HS-5 (cell line): ENCODE measurements at places on chromosomes 4 and X.

- no peak for DNase-seq
Observed at GRCh38 chrX:17167915-17168314, 207.1 kb upstream of the NHS start.

GRCh38 chrX:130552444-130553073 is 150.8 kb downstream of the RBMX2 start:
- DNase-seq: no peak

- no peak for DNase-seq
Observed at GRCh38 chr4:99815597-99816011, 1.0 kb upstream of the DAPP1 start.

DNA sequence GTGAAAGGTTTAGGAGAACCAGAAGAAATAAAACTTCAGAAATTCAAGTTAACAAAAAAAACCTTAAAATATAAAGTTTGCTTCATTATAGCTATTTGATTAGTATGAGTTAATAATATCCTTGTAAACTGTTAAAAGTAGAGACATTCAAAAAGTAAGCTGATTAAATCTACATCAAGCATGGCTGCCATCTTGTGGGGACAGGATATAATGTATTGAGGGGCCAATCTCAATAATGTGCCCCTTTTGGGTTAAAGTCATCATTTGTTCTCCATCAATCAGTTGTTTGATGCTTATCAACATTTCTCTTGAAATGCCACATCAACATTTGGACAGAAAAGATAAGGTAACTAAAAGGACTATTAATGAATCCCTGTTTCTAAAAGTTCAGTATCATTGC is 4.6 kb upstream of the GRID2 start:
- no peak for DNase-seq

GRCh38 chr4:158895797-158896576 is 127.2 kb downstream of the FNIP2 start:
- no peak for DNase-seq

- no peak for DNase-seq
Observed at GRCh38 chrX:100418556-100418955, 8.5 kb upstream of the PCDH19 start.

DNA sequence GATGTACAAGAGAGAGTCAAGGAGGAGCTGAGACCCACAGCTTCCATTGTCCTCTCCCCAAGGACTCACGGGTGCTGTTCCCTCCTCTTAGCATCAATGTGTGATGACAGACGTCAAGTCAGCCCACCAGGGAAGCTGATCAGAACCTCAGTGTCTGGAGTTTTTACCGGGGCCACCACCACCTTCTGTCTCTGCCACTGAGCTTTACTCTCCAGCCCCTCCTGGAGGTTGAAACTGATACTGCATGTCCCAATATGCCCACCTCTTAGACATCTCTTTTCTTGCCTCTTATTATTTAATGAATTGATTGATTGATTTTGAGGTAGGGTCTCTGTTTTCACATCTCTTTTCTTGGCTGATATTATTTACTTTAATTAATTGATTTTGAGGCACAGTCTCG is 10.3 kb upstream of the AKAP17A start:
- DNase-seq: no peak

GRCh38 chr4:173039617-173040577 is 128.7 kb upstream of the GALNT7 start:
- DNase-seq: no peak

DNA sequence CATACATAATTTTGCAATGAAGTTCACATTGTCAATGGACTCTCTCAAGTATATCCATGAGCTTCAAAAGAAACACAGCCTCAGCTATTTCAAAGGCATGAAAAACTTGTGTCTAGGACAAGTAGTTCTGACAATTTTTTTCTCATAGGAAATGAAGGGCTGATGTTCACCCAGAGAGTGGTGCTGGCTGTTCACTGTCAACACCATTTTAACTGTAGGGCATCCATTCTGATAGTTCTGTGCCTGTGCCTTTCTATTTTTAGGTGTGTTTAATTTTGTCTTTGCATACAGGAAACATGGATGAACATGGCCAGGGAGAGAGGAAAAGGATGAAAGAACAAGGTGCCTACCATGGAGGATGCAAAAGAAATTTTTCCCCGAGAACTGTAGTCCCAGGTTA is 135.3 kb upstream of the MAP9 start:
- DNase-seq: no peak

DNA sequence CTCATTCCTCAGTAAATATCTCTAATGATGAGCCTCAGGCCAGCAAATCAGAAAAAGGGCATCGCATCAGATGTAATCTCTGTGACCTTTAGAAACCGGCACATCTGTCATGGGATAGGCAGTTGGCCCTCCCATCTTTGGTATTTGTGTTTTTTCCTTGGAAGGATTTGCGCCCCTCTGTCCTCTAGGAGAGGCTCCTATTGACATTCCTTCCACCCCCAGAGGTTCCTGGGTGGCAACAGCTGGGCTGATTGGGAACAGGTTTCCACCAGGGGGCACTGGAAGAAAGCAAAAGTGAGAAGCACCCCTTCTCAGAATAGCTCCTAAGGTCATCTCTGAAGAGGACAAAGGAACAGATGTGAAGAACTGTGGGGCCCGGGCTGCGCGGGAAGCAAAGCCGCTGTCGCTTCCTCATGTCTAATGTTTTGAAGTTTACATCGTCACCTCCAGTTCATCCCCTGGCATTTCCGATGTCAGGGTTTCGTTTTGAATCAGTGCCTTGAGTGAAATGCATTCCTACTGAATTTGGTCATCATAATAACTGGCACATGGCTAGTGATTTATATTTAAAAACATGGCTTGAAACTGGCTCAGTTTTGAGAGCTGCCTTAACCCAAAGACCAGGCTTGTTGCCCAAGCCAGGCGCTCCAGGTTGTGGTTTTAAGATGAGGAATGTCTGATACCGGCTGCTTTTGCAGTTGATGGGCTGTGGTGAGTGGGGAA is 6.2 kb downstream of the TXK start:
- peak; percentile 98 for DNase-seq

GRCh38 chr4:188282471-188283232 is 143.4 kb downstream of the TRIML1 start:
- DNase-seq: no peak

- DNase-seq: no peak
Observed at GRCh38 chr4:54289316-54289715, 60.2 kb downstream of the PDGFRA start.

- no peak for DNase-seq
Observed at GRCh38 chr4:40285692-40286091, 49.4 kb upstream of the CHRNA9 start.

DNA sequence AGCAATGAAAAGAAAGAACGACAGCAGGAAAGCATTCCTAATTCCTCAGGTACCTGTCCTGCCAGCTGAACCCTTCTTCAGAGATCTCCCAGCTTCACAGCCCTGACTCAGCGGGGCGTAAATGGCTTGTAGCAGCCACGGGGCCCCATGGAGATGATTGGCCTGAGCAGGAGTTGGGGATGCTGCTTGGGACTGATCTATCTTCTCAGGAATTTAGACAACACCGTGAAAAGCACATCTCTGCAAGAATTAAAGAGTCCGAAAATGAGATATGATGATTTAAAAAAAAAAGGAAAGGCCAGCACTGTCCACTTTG is 22.5 kb upstream of the SLC25A4 start:
- no peak for DNase-seq

GRCh38 chrX:22095286-22095685 is 63.2 kb downstream of the PHEX start:
- DNase-seq: no peak

- no peak for DNase-seq
Observed at GRCh38 chr4:99826016-99826415, 9.4 kb downstream of the DAPP1 start.

GRCh38 chr4:84243685-84244084 is 255.4 kb downstream of the NKX6-1 start:
- no peak for DNase-seq

- no peak for DNase-seq
Observed at GRCh38 chrX:132444936-132445335, 43.9 kb downstream of the MBNL3 start.

DNA sequence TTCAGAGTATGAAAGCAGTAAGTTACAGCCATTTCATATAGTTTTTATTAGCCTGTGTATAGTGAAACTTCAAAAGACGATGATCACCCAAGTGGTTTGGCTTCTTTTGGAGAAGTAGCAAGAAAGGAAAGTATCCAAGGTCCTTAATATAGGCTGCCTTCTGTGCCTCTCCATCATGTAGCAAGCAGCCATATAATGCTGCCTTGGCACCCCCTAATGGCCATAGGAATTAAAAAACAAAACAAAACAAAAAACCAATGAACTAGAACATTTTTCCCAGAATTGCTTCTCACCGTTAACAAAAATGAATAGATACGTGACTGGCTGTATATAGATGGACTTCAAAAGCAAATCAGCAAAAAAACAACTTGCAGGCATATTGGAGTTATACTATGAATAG is 18.9 kb downstream of the LAMP2 start:
- no peak for DNase-seq

GRCh38 chrX:46444011-46444410 is 101.2 kb downstream of the ZNF674 start:
- DNase-seq: peak; percentile 64

GRCh38 chr4:169620880-169621248 is 486 bp downstream of the CLCN3 start:
- no peak for DNase-seq

DNA sequence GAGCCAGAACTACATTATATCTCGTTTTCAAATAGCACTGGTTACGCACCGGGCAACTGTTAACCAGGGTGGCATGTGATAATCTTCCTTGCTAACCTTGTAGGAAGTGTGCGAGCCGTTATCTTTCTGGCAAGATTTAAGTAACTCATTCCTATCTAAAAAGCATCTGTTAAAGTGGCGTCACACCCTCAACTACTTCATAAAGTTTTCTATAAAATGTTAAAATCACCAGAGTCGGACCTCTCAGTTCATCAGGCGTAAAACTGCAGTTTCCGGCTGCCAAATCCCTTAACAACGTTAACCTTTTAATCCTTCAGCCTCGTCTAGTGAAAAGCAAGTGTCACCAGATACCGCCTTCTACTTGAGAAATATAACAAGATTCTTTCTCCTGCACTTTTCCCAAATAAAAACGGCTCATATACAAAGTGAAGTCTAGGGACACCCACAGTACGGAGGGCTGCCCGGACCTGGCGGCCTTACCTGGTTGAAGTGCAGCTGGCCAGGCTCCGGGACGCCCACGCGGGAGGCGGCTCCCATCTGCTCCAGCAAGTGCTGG is 1.2 kb downstream of the SLC39A8 start:
- DNase-seq: no peak

- no peak for DNase-seq
Observed at GRCh38 chrX:41475191-41475590, 28.0 kb downstream of the NYX start.

GRCh38 chrX:13180807-13181206 is 136.4 kb upstream of the FAM9C start:
- DNase-seq: peak; percentile 33

DNA sequence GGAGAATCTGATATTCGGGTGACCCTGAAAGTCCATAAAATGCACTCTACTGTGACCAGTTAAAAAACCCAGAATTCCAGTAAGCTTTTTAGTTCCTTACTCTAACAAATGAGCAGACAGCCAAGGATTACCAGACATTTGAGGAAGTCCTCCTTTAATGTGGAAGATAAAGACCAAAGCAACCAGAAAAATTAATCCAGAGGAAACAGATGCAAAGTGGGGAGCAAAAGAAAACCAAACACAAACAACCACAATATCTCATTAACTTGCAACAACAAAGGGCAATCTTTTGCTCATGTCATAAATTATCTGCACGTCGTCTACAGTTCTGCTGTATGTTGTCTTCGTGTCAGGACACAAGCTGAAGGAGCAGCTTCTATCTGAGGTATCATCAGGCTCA is 164.4 kb downstream of the PJA1 start:
- DNase-seq: no peak

- no peak for DNase-seq
Observed at GRCh38 chr4:42470023-42470422, 72.7 kb downstream of the SHISA3 start.

DNA sequence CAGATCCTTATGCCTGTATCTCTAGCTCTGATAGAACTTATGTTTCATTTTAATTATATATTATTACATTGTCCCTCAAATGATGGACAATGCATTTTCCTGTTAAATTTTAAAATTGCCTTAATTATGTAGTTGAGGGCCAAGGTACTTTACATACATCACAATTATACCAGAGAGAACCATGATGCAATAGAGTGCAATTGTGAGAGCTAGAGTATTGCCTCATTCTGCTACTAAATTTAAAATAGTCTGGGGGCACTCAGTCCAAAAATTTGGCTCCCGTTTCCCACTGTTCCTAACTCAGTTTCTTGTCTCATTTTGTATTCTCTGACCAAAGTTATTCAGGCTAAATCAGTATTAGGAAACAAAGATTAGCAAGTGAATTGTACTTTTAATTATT is 378.5 kb upstream of the ZFP42 start:
- no peak for DNase-seq

DNA sequence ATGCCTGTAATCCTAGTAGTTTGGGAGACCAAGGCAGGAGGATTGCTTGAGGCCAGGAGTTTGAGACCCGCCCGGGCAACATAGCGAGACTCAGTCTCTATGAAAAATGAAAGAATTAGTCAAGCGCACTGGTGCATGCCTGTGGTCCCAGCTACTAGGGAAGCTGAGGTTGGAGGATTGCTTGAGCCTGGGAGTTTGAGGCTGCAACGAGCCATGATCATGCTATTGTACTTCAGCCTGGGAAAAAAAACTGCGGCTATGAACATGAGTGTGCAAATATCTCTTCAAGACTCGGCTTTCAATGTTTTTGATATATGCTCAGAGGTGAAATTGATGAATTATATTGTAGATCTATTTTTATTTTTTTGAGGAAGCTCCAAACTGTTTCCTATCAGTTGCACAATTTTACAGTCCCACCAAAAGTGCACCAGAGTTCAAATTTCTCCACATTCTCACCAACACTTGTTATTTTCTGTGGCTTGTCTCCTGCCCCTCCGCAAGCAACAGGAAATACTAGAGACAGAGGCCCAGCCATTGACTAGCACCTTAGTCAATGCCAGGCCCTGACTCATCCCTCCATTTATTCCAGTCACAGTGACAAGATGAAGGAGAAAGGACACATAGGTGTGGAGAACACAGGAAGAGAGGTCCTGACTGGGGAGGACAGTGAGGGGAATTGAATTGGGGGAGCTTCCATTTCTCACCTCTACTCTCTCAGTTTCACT is 33.1 kb upstream of the ZNF41 start:
- DNase-seq: no peak

DNA sequence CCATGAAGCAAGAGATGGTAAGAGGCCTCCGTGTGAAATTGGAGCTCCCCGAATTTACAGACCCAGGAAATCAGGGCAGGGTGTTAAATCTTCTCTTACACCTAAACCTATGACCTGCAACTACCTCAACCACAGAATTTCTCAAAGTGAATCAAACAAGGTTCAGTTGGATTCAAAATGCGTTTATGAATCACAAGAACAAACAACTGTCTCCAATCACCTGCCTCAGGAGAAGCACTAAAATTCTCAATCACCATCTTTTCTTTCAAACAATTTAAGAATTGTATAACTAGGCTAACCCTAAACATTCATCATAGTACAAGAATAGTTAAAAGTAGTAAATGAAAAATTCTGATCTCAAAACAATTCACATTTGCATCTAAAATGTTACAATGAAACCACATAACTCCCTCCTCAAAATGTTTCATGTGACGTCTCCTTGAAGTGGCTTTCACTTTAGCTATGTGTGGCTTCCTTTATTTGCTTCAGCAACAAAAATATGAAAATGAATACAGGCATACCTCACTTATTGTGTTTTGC is 19.2 kb downstream of the PPP3CA start:
- DNase-seq: no peak
